Osteocyte (in vitro differentiated cells): ENCODE measurements at places on chromosomes 2 and 18.

DNA sequence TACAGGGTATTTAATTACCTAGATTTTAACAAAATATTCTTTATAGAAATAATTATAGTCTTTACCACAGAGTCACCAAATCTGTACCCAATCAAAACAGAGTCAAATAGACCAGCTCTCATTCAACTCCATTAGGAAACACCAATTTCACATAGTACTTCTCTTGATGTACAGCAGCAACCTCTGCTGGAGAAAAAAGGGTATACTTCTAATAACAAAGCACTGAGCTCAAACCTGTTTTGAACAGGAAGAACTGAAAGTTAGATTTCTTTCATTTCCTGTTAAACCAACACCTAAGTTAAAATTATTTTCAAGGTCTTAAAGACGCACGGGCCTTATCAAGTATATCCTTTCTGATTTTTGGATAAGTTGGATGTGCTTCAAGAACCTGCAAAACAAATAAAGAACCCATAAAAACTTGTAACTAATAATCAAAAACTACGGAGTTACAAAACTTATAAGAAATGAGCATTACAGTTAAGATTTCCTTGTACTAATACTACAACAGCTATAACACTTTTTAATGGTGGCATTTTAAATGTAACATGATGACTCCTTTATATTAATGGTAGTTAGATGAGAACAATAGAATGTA is 79.0 kb downstream of the TTC21B start:
- H3K4me3 ChIP-seq = no peak overlapping the region
- H3K36me3 ChIP-seq = peaks cover 14% of the 10 kb centered on the region
- no peak for DNase-seq
- H3K4me1 ChIP-seq = no peaks in the 10 kb centered on the region

GRCh38 chr2:231213931-231214642 is 15.7 kb downstream of the ARMC9 start:
- H3K36me3 ChIP-seq = peaks cover 68% of the 10 kb centered on the region
- DNase-seq = no peak
- peaks cover 26% of the 10 kb centered on the region for H3K4me1 ChIP-seq
- no peaks in the 10 kb centered on the region for H3K27me3 ChIP-seq

DNA sequence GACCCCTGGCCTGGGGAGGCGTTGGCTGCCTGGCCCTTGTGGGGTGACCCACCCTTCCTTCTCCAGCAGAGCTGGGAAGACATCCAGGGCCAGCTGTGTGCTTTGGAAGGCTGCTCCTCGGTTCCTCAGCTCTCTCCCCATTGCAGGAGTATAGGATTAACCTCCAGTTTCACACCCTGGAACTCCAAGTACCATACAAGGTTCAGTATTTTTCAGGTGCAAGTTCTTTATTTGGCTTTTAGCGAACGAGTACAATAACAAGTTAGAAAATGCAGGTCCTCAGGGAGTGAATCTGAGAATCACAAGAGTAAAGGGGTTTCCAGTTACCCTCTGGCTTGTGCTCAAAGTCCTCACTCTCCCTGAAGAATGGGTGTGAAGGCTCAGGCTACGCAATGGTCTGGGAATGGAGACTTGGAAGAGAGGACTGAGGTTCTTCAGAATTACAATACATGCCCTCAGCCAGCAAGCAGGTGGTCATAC is 101.2 kb downstream of the APOB start:
- no peak for DNase-seq
- no peak overlapping the region for H3K4me3 ChIP-seq
- H3K27ac ChIP-seq = no peak overlapping the region
- no peaks in the 10 kb centered on the region for H3K36me3 ChIP-seq
- peaks cover 52% of the 10 kb centered on the region for H3K27me3 ChIP-seq

DNA sequence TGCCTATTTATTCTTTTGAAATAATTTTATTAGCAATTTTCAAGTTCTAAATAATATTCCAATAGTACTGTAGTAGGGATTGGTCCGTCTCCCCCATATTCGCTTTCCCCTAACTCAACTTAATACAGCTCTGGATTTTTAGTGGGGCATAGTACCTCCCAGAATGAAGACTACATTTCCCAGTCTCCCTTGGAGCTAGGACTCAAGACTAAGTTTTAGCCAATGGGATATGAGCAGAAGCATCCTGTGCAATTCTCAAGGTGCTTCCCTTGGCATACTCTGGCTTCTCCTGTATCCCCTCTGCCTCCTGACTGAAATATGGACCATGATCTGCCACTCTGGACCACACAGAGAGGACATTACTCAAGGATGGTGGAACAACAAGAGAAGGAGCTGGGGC is 24.1 kb downstream of the ST3GAL5 start:
- no peak overlapping the region for H3K4me3 ChIP-seq
- peaks cover 15% of the 10 kb centered on the region for H3K36me3 ChIP-seq
- no peaks in the 10 kb centered on the region for H3K27me3 ChIP-seq

- no peaks in the 10 kb centered on the region for H3K27me3 ChIP-seq
- no peak overlapping the region for H3K27ac ChIP-seq
- no peaks in the 10 kb centered on the region for H3K36me3 ChIP-seq
- no peak for DNase-seq
- no peak overlapping the region for H3K4me3 ChIP-seq
- H3K4me1 ChIP-seq = peaks cover 20% of the 10 kb centered on the region
Observed at GRCh38 chr2:197285361-197285760, 25.2 kb downstream of the ANKRD44 start.
